ENCODE measurements at places on chromosomes 2 and 18.

DNA sequence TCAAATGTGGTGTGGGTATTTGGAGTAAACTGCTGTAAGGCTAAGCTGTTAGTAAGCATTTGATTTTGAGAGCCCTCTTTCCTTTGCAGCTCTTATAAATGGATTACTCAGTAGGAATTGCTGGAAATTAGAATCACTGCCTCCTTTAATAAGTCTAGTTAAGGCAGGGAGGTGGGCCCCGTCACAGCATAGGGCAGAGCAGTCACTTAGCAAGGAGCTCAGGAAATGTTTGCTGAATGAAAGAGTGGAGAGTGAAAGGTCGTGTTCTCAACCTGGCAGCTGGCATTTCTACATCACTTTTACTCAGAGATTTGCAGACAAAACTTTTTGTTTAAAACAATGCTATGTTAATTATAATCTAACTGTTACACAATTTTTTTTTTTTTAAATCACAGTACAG, 25.5 kb downstream of the ITGA6 start:
- no peak for DNase-seq

GRCh38 chr2:190060626-190061025, 1.9 kb downstream of the MSTN start:
- DNase-seq: no peak

DNA sequence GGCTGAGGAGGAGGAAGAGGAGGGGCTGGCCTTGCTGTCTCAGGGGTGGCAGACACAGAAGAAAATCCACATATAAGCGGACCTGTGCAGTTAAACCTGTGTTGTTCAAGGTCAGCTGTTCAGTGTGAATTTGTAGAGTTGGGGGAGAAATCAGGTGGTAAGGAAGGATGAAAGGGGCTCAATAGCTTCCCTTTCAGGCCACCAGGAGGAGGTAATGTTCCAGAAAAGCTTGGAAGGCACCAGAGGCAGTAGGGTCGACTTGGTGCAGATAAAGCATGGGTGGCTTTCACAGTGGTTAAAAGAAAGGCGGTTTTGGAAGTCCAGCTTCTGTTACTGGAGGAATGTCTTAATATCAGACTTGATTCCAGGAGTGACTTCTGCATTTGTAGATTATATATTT, 167.4 kb downstream of the THSD7B start:
- DNase-seq: no peak

- no peak for DNase-seq
These were observed 19.2 kb downstream of the DTNA start for GRCh38 chr18:34729264-34729663.

DNA sequence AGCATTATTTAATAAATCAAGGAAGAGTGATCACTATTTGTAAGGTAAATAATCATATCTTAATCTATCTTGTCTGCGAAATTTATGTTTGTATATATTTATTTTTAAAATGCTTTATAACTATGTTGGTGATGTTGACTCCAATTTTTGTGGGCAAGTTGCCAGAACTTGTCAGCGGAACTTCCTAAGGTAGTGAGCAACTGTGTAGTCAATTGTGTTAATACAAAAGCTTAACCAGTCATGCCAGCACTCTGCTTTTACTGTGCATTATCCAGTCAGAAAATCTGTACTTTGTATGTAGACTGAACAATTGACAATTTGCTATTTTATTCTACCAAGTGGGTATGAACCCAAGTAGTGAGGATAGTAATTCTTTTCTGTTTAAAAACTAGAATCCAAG, 61.9 kb upstream of the RND3 start:
- no peak for DNase-seq

DNA sequence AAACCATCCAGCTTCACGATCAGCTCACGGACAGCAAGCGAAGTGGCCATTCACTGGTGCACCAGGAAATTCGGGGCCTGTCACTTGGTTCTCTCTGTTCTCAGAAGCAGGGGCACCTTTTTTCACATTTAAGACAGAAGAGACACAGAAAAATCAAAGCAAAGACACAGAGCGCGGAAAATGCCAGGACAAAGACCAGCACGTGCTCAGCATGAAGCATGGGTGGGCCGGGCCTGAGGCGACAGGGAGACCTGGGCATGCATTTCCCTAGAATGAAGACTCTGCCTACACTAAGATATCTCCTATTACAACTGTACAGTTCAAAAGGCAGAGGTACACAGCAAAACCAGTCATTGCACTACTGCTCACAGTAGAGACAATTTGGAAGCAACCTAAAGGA, 117.4 kb upstream of the ID2 start:
- no peak for DNase-seq

- no peak for DNase-seq
These were observed 39.4 kb downstream of the MYT1L start for GRCh38 chr2:2291500-2292260.

GRCh38 chr18:32358075-32358474, 112.6 kb downstream of the GAREM1 start:
- no peak for DNase-seq

- DNase-seq: no peak
These were observed 148.1 kb downstream of the SLC8A1 start for GRCh38 chr2:40303746-40304145.

- no peak for DNase-seq
These were observed 470.7 kb downstream of the LPIN1 start for GRCh38 chr2:12217175-12217574.

DNA sequence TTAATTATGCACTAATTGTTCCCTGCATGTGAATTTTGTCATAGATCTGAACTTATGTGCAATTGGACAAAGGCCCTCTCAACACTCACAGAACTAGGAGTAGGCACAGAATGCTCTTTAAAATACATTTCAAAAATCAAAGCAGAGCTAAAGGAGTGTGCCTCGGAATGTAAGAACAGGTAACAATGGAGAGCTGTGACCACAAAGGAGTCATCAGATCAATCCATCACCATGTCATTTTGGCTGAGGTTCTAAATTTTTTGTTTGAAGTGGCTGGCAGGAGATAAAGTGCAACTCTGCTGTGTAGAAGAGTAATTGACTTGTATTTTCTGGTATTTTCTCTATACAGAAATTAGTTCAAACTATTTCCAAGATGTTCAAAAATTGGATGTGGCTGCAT, 155.4 kb downstream of the NRP2 start:
- no peak for DNase-seq

DNA sequence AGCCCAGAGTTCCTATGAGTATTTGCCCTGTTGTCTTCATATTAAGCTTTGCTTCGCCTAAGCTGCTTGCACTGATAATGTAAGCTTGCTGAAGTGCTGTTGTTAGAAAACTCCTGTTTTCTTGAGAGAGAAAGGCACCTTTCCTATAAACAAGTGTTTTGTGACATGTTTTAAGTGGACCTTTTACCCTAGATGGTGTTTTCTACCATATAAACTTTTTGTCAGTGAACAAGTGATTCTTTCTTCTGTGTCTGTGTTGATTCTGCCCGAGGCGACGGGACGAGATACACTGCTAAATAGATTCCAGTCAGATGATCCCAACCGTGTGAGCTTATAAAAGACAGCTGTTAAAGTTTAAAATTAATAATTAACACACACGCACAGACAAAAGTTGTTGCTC, 24.1 kb downstream of the CABLES1 start:
- no peak for DNase-seq

GRCh38 chr2:37809525-37809924, 115.6 kb upstream of the RMDN2 start:
- DNase-seq: no peak

DNA sequence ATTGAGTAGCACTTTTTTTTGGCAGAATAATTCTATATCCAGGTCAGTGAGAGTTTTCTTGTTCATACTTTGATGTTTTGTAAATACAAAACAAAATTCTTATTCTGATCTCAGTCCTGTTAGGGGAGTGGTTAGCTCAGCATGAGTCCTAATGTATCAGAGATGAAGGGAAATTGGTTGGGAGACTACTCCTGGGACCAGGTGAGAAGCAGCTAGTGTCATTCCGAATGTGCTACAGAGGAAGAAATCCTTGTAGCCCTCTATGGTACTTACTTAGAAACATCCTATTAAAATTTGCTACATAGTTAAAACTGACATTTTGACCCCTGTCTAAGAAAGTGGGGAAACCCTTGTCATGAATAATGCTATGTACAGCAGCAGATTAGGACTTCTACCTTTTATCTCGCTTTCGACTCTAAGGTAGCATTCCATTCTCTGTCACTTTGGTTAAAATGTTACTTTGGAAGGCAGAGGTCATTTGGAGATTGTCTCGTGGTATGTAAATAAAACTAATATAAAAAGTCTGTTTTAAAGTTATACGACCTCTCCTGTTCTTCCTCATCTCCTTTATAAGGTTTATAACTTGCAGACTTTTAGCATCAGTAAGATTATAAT, 65.8 kb downstream of the PARD3B start:
- no peak for DNase-seq

- DNase-seq: no peak
These were observed 4.9 kb upstream of the SIX2 start for GRCh38 chr2:45014016-45014702.

GRCh38 chr18:22689712-22690111, 243.4 kb upstream of the RBBP8 start:
- DNase-seq: no peak

DNA sequence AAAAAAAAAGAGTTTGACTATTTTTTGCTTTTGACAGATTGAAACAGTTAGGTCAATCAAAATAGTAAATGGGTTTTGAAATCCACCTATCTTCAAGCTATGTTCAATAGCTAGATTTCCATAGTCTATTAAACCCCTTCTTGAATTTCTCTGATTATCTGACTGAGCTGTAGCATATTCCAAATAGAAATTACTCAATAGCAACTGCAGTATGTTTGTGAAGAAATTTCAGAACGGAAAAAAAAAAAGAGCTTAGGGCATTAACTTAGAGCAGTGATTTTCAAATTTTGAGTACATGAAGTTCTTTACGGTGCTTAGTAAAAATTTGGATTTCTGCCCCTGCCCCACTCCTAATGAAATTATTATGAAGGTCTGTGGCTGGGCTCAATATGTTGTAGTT, 432.3 kb downstream of the LRP1B start:
- DNase-seq: no peak

GRCh38 chr18:68177807-68178702, 536.9 kb downstream of the TMX3 start:
- DNase-seq: no peak

- no peak for DNase-seq
These were observed 155.3 kb upstream of the MYO3B start for GRCh38 chr2:170022692-170023091.
